ENCODE measurements at places on chromosomes 2 and 18.

GRCh38 chr18:59070181-59070912 lies 69.3 kb upstream of the SEC11C start:
- DNase-seq, result peak; percentile 96

DNA sequence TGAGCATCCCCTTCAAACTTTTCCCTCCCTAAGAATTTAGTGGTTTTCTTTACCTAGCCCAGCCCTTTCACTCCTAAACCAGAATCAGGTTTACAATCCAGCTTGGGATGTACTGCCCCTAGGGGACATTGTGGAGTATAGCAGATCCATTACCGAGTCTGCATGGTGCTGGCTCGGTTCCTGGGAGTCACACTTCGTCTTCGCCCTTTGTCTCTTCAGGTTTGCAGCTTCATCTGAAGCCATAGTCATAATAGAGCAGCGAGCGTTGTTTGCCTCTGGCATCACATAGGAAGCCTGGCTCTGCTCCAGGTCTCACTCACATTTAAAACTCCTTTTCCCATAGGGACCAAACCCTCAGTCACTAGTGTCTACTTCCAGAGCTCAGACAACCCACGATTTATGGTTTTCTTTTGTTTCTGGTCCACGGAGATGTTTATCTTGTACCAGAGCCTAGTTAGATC lies 16.8 kb upstream of the LYPD6 start:
- DNase-seq, result no peak

GRCh38 chr18:48803951-48804855 lies 146.6 kb downstream of the SMAD7 start:
- DNase-seq, result peak; percentile 67

DNA sequence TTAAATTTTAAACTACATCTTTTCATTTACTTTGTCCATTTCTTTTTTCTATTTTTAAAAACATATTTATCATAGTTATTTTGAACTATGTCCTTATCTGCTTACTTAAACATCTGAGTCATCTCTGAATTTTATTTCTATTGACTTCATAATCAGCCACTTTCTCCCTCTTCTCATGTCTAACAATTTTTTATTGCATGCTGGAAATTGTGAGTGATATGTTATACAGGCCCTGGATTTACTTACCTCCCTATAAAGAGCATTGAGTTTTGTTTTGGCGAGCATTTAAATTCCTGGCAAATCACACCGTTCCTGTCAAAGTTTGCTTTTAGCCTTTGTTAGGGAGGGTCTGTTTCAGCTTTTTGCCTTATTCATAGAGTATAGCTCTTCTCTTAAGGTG lies 39.3 kb downstream of the KCNIP3 start:
- DNase-seq, result no peak

GRCh38 chr2:18345848-18346247 lies 214.6 kb downstream of the RDH14 start:
- peak; percentile 59 for DNase-seq

DNA sequence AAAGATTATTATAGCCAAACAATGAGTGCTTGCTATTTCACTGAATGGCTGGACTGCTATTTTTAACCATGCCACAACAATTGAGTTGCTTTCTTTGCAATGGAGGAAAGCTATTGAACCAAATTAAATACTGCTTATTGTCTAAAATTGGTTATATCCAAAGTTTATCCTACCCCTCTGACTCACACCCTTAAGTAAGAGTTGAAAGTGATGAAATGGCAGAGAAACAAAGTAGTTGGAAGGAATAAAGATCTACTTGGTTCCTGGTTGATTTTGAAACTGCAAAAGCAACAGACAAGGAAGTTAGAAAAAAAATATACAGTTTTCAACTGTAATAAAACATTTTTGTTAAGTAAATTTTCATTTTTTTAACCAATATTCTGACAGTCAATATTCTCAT lies 47.5 kb downstream of the EML4 start:
- DNase-seq, result no peak

GRCh38 chr2:2188941-2189340 lies 142.1 kb downstream of the MYT1L start:
- no peak for DNase-seq

GRCh38 chr2:237451643-237452469 lies 35.2 kb upstream of the MLPH start:
- no peak for DNase-seq

DNA sequence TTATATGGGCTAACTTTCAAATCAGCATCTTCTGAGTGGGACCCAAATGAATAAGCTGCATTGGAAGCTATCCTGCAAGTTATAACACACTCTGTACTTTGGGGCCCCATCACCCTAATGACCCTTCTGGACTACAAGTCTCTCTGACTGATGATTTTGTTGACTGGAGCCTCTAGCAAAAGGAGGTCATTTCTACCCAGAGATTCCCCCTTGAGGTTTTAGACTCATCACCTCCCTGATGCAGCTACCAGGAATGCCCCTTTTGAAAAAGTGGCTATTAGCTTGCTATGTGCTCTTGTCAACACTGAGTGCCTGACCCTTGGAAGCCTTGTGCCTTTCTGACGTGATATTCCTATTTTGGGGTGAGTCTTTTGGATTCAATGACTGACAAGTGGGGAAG lies 54.5 kb upstream of the NEMP2 start:
- no peak for DNase-seq

- no peak for DNase-seq
Observed at GRCh38 chr2:12298352-12298751, 418.4 kb upstream of the TRIB2 start.

DNA sequence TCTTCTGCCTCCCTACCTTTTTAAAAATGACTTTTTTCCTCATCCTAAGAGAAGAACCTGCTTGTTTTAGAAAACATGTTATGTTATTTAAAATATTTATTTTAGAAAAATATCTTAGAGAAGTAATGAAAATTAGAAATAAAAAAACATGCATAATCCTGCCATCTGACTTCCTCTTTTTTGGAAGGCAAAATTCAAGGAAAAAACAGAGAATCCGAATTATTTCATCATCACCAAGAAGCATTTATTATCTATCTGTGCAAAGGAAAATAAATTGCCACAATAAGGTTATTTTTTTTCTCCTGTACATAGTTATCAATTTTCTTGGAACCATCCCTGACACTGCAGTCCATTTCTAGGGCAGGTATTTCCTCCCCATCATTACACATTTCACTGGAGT lies 14.4 kb downstream of the SLC39A6 start:
- DNase-seq, result no peak

GRCh38 chr2:198639580-198639979 lies 818.2 kb downstream of the SATB2 start:
- DNase-seq, result no peak

DNA sequence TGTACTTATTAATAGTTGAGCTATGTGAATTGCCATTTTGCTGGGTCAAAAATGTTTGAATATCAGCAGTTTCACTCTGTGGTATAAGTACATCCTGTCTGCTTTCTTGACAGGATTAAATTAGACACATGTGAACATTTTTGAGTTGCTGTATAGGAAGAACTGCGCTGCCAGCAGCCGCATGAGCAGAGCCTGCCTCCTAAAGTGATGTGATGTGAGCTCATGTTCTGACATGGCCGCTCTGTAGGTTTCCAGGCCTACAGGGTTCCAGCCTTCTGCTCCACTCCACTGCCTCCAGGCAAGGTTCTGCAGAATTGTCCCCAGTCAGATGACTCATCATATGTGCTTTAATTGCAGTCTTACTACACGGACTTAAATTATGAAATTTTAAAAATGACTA lies 119.7 kb upstream of the NFATC1 start:
- no peak for DNase-seq

DNA sequence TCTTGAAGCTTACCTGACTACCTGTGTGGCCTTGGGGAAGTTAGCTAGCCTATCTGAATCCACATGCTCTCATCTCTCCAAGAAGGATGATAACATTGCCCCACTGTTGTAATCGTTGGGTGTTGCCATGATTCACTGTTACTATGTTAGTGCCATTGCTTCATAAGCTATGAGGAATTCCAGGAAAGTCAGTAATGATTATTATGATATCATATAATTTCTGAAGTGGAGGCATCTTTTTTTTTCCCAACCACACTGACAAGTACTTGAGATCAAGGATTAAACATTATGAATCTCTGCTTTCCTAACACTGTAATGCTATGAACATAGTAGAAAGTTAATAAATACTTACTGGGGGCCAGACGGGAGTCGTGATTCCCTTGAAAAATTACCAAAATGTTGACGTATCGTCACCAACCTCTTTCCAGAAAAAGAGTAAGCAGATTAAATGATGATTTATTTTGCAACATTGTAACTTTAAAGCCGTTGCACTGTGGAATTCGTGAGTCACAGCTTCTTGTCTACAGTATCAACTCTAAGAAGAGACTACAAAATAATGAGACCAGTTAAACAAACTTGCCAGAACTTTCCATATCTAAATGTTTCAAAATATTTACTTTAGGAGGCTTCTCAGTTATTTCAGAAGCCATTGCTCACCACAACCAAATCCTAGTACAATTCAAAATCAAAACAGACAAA lies 459.9 kb downstream of the PIK3C3 start:
- DNase-seq, result no peak

DNA sequence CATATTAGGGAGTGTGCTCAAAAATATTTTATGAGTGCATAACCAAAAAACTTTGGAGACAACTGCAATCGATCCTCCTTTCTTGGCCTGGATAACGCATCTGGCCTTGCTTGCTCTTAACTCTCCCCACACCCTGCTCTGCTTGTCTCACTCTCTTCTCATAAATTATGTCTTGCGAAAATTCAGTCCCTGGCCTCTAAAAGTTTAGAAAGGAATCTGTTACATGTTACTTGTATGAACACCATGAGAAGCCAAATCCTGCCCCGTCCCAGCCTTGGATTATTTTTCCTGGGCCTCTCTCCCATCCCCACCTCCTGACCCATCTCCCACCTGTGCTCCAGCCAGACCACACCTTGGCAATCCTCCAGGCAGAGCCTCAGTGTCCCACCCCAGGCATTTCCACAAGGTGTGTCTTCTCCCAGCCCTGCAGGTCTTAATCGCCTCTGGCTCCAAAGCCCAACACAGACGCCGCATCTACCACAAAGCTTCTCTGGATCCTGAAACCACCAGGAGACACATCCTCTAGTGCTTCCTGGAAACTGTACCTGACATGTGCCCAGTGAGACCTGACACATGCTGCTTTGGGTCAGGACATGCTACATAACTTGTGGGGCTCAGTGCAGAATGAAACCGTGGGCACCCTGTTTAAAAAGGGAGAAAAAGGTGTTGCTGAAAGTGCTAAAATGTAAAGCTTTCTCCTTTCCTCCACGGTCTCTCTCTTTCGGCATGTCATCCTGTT lies 99.6 kb upstream of the ST3GAL5 start:
- DNase-seq, result no peak

DNA sequence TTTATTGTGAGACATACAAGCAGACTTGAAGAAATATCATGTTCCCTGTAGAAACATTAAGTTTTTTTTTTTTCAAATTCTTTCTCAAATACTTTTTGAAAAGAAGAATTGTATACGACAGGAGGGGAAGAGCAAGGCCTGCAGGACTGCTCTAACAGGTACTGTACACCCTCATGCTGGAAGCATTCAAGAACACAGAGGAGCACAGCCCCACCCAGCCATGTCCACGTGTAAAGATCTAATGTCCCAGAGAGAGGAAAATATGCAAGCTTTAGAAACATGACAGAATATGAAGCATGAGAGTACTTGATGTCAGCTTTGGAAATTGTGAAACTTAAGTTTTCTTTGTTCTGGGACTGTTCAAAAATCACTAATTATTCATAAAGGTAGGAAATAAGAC lies 191.6 kb downstream of the TTC32 start:
- no peak for DNase-seq

- no peak for DNase-seq
Observed at GRCh38 chr18:56235481-56236013, 402.8 kb downstream of the TXNL1 start.

- no peak for DNase-seq
Observed at GRCh38 chr2:166373951-166374350, 1.8 kb downstream of the SCN9A start.

DNA sequence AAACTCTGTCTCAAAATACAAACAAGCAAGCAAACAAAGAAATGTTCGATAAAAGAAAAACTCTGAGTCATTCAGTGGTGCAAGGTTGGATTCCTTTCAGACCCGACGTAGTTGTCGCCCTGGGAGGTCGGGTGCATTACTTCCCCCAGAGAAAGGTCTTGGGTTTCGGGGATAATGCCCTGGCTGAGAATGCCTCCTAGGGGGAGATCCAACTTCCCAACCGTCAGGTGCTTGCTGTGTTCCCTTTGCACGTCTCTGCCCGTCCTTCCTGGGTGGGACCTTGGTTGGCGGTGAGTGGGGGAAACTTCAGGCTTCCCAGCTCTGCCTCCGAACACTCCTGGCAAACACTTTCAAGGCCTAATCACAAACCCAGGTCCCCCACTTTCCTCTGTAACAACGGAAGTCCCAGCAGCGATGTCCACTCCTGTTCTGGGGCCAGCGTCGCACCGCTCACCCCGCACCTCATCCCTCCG lies 609 bp downstream of the TPGS2 start:
- DNase-seq, result no peak

GRCh38 chr18:65567372-65567771 lies 183.4 kb upstream of the CDH7 start:
- no peak for DNase-seq

Data from aorta (tissue), 5 donors.